ENCODE measurements at places on chromosomes 5 and 9. TPM values are rescaled to one million over a fixed set of nuclear protein-coding genes. Genes with fewer than 3 reads are reported as not detected.

- DNase-seq, result no peak
These were observed 44.1 kb downstream of the FBXL7 start for GRCh38 chr5:15544039-15544438.

GRCh38 chr5:142006363-142007236 lies 6.2 kb downstream of the GNPDA1 start:
- no peak for DNase-seq

DNA sequence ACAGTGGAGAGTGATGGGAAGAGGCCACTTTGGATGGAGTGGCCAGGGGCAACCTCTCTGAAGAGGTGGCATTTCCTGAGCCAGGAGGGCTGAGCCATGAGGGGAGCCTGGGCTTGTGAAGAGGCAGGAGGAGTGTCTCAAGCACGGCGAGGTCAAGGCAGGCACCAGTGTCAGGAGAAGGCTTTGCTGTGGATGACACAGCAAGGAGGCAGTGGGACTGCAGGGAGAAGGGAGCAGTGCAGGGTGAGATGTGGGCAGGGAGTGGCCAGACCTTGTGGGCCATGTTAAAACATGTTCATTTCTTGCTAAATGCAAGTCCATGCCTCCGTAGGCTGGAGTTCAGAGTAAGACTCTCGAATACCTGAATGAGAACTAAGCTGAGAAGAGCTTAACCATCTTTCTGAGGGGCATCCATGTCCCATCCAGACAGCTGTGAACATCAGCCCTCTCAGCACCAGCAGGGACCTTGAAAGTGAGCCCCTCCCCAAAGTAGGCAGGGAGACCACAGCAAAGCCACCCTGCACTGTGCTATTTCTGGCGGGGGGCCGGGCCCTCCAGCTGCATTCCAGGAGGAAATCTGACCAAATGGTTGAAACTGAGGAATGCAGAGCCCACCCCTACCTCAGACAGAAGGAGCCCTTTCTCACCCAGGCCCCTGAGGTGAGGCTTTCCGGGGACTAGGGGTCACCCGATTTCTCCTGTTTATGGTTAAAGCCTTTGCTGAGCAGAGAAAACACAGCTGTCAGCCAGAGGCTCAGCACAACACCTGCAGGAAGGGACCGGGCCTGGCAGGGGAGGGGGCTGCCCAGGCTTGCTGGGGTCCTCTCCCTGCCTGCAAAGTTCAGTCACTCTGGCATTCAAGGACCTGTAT lies 16.1 kb upstream of the ARSI start:
- no peak for DNase-seq

DNA sequence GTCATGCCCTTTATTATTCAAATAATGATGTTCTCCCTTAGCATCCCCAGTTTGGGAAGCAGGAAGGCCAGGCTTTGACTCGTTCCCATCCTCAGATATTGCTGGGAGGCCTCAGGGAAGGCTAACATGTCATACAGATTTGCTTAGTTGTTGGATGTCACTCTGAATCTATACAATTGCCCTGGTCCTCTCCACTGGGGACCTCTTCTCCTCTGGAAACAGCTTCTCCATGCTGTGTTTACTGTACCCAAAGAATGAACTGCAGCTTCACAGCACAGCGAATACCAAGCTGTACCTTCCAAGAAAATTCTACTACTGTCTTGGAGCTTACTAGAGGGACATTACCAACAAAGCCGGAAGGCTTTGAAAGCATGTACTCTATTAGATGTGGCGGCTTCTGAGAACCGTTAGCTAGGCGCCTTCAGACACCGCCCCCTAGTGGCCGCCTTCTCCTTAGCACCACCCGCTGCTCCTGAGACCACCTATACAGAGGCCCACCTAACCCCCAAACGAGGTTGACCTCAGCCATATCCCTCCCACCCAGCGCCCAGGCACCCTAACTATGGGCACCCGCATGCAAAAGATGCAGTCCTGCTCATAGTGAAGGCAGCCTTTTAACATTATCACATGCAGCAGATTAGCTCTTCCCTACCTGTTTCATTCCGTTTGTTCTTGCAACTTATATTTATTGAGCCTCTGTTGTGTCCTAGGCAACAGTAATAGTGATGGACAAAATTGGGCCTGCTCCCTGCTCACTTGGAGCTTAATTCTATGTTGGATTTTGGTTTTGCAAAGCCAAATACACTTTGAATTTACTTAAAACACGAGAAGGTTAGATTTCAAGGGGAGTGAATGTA lies 34.9 kb upstream of the FOXI1 start:
- peak; percentile 30 for DNase-seq

DNA sequence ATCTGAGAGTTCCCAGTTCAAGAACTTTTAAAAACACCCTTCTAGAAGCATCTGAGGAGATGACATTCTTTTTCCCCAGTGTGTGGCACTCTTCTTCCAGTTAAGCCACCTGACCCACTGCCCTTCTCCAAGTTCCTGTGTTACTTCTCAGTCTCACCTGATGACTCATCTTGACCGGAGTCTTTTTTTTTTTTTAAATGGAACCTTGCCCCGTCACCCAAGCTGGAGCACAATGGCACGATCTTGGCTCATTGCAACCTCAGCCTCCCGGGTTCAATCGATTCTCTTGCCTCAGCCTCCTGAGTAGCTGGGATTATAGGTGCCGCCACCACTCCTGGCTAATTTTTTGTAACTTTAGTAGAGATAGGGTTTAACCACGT lies 224.1 kb upstream of the DAB2 start:
- DNase-seq, result no peak

GRCh38 chr5:28862860-28863196 lies 1824.4 kb upstream of the CDH9 start:
- no peak for DNase-seq

GRCh38 chr9:124631326-124631725 lies 124.1 kb upstream of the NR5A1 start:
- no peak for DNase-seq

DNA sequence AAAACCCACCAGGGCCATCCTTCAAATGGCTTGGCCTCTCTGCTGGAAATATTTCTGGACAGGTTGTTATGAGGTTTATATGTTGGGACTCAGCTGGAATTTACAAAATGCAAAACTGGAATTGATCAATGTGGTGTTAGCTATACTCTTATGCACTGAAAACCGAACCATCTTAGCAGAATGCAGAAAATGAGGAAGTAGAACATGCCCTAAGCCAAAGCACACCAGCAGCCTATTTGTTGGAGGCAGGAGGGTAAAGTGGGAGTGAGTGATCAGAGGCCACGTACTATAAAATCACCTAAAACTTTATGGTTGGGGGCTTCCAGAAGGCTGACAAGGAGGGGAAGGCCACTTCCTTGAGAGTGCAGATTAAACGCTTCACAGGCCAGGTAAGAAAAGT lies 63.6 kb upstream of the C5orf63 start:
- no peak for DNase-seq

DNA sequence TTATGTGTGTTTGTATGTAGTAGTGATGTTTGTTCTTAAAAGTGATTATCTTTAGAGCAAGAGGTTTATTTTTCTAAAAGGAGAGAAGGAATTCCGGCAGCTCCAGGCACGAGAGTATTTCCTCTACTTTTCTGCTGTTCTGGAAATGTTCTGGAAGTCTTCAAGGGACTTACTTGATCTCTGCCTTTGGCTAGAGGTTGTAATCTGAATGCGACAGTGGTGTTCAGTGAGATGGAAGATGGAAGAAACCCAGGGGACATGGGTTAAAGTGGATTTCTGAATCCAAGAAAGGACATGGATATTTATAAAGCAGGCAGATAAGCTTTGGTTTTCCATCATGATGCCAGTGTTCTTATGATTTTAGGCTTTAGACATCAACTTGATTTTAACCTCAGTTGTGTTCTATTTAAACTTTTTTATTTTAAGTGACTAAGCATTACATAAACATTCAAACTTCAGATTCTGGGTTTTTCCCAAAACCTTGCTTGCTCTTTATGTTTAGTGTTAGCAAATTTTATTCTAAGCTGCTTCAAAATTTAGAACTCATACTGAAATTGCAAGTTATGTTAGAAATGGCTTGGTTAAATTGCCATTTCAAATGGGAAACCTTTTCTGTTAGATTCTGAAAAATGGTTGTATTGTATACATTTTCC lies 3.6 kb downstream of the GPR21 start:
- no peak for DNase-seq

- DNase-seq, result no peak
These were observed 145.3 kb downstream of the MACROH2A1 start for GRCh38 chr5:135253601-135254178.

DNA sequence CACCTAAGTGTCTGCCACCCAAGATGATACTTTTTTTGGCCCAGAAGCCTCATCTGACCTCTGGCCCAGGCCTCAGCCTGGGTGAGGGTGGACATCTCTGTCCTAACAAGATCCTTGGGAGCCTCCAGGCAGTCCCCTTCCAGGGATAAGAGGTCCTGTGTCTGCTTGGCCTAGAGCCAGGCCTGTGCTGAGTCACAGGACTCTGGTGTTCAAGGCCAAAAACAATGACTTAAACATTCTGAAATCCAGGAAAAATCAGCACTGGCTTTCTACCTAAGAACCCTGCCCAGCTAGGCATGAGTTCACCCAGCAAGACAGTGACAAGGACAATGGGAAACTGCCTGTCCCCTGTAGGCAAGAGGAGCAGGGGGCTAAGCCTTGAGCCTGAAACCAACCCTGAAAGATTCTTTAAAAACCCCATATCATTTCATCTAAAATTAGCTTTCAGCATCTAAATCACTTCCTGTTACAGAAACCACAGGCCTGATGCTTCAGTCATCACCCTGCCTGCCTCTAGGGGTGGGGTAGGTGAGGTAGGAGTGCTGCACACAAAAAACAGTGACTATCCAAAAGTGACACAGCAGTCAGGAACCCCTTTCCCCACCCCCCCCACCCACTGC lies 29.9 kb downstream of the CSF2 start:
- DNase-seq, result no peak

DNA sequence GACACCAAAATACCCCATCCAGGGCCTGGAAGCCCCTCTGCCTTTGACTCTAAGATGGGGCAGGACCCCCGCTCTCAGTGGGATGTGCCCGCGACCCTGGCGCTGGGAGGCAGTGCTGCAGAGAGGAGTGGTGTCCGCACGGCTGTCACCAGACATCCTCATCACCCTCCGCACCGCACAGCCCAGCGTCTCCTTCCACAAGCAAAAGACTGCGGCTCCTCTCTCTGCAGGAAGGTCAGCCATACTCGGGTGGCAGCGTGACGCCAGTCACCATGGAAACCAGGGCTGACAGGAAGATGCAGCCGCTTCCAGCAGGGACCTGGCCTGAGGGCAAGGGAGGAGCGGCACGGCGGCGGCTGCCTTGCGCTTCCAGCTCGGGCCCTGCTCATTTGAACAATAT lies 17.1 kb upstream of the SLC6A3 start:
- no peak for DNase-seq

GRCh38 chr9:92666236-92666635 lies 3.7 kb downstream of the IPPK start:
- DNase-seq, result no peak

Gene TSTD2
- total RNA-seq, result 34.2 TPM

Gene OLFML2A
- total RNA-seq, result 1.6 TPM

Gene TCF7
- total RNA-seq, result 0.41 TPM

Gene ZFP2
- 8.2 TPM for total RNA-seq

Gene SLC34A3
- total RNA-seq, result not detected

Gene MIER3
- 52.2 TPM for total RNA-seq

Gene SUSD3
- 0.41 TPM for total RNA-seq

Gene MZB1
- total RNA-seq, result not detected

Gene FRMD3
- 43.6 TPM for total RNA-seq

Gene TRIM23
- total RNA-seq, result 97.8 TPM

Gene ST6GALNAC6
- 28.5 TPM for total RNA-seq
